Midbrain (tissue), 1 donor: ENCODE measurements at places on chromosomes 16 and 17.

- no peak for DNase-seq
Observed at GRCh38 chr16:815861-816260, 15.3 kb upstream of the GNG13 start.

DNA sequence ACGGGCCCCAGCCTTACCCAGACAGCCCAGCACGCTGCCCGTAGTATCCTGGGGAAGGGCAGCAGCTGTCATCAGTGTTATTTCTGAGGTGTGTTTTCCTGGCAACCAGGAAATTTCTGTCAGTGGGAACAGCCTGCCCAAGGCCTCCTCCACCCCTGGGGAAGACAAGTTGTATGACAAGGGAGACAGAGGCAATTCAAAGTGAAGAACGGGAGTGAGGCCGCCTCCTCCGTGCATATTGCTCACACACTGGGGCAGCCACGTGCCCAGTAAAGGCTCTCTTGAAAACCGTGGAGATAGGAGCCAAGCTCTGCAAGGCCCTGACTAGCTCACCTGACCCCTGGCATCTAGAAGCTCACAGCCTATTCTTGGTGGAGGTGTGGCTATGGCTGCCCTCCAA is 57.6 kb downstream of the RAI1 start:
- DNase-seq, result no peak

GRCh38 chr17:75093548-75094158 is 5.9 kb downstream of the SLC16A5 start:
- no peak for DNase-seq

- no peak for DNase-seq
Observed at GRCh38 chr17:8832711-8833352, 33.7 kb upstream of the MFSD6L start.

GRCh38 chr17:76593384-76593826 is 7.7 kb upstream of the ST6GALNAC2 start:
- no peak for DNase-seq

DNA sequence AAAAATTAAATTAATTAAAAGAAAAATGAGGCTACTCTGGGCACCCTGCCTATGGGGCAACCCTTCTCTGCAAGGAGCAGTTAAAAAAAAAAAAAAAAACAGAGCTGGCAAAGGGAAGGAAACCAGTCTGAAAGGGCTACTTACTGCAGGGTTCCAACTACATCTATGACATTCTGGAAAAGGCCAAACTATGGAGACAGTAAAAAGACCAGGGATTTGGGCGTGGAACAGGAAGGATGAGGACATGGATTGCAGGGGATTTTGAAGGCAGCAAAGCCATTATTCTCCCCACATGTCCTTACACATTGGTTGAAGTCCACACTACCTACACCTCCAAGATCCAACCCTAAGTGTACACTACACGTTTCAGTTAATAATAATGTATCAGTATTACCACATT is 4.6 kb downstream of the RPH3AL start:
- no peak for DNase-seq

- DNase-seq, result no peak
Observed at GRCh38 chr16:84497418-84498222, 6.8 kb downstream of the MEAK7 start.

DNA sequence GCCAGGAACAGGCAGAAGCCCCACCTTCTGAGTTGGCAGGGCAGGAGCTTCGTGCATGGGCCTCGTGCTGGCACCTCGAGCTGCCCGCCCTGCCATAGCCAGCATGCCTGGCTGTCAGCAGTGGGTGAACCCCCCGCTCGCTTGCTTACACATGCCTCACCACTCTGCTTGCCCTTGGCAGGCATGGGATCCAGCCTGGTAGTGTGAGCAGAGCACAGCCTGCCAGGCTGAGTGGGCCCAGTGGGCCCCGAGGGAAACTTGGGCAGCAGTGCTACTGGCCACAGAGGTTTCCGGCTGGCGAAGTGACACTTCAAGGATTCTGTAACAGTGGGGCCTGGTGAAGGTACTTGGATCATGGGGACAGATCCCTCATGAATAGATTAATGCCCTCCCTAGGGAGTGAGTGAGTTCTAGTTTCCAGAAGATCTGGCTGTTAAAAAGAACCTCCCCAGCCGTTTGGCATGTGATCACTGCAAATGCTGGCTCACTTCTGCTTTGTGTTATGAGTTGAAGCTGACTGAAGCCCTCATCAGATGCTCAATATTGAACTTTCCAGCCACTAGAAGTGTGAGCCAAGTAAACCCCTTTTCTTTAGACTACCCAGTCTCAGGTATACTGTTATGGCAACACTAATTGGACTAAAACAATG is 114.7 kb downstream of the BCAS3 start:
- no peak for DNase-seq

- DNase-seq, result peak; percentile 95
Observed at GRCh38 chr17:2399572-2400473, 1.0 kb downstream of the MNT start.

DNA sequence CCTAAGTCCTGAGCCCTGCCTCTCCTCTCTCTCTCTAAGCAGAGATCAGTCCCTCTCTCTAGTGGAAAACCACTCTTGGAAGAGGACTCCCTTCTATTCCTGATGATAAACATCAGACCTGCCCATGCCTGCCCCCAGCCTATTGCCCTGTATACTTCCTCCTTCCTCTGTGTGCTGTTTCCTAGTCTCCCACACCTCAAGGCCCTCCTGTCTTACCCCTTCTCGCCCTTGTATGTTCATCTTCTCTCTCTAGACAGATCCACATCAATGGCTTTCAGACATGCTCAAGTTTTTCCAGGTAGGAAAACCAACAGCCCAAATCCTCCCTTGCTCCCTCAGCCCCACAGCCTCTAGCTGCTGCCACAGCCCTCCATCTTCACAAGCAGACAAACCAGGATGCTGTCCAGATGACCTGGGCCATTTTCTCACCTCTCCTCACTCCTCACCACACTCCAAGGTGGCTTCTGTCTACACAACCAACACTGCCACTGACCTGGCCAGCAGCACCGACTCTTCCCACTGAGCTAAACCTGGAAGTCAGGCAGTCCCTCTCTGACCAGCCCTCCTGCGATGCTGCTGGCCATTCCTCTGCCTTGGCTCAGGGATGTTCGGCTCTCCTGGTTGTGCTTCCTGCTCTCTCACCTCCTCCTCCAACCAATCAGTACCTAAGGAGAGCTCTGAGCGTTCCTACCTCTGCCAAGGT is 36.3 kb downstream of the MARF1 start:
- DNase-seq, result no peak

DNA sequence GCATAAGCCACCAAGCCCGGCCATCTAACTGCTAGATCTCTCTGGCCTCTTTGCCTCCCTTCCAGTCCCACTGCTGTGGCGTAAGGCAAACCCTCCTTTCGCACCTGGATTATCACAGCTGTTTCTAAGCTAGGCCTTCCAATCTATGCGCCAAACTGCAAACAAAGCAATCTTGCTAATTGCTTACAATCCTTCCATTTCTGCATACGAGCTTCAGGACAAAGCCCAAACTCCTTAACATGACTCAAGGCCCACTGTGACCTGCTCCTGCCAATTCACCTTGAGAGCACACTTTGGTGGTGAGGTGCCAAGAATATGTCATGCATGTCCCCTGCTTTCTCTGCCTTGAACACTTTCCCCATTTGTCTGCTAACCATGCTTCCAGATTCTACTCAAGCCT is 6.0 kb upstream of the ARL5C start:
- DNase-seq, result no peak

- no peak for DNase-seq
Observed at GRCh38 chr16:1532081-1532760, 1.2 kb upstream of the TMEM204 start.

DNA sequence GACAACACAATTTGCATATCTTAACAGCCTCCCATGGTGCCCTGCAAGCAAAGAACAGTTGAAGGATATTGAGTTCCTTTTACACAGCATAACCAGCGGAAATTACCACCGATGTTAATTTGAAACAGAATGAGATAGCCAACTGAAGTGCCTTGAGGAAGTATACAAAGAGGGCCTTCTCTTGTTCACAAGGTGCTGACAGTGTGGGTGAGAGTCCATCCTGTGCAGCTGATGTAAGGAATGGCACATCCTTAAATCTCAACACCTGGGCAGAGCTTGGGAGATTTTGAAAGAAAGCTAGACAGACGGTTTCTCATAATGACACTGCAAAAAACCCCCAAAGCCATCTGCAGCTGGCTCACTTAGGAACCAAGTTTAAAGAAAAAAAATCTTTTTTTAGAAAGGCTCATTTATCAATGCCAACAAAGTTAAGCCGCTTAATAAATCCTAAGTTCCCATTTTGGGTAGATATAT is 818.6 kb downstream of the KCNJ2 start:
- no peak for DNase-seq

GRCh38 chr17:66960613-66961012 is 3.9 kb upstream of the CACNG4 start:
- no peak for DNase-seq

- no peak for DNase-seq
Observed at GRCh38 chr16:52535076-52535475, 11.9 kb downstream of the TOX3 start.

DNA sequence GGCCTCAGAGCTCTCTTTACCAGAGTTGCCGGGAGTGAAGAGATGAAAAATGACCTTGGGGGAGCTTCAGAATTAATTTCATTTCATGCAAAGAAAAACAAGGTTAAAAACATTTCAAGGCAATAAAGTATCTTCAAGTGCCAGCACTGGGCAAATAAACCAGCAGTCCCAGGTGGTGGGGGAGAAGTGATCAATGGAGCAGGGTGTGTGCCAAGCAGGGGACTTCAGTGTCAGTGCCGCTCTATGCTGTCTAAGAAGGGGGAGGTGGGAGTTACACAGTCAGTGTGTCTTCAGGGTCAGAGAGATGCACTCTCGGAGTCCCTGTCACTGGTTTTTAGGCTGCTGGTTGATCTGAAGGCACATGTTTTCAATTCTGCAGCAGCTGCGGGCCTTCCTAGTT is 57.2 kb upstream of the MGAT5B start:
- no peak for DNase-seq

DNA sequence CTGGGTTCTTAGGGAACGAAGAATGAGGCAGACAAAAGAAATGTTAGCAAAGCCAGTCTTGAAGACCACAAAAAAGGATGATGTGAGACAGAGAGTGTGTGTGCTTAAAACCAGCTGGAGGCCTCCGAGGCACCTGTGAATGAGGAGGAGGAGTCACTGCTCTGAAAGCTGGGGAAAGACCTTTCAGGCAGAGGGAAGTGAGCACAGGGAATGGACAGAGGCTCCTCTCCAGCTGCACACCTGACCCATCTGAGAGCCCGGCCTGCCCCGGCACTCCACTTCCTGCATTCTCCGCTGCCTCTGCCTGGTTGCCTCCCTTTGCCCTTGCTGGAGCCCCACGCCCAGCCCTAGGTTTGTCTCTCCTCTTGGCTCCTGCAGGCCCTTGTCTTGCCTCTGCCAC is 55.2 kb upstream of the SREBF1 start:
- no peak for DNase-seq

- DNase-seq, result no peak
Observed at GRCh38 chr16:57797526-57798266, 4.6 kb downstream of the KIFC3 start.

- DNase-seq, result no peak
Observed at GRCh38 chr16:18050234-18050633, 286.3 kb downstream of the NPIPA8 start.

- no peak for DNase-seq
Observed at GRCh38 chr16:22665803-22666202, 148.2 kb upstream of the HS3ST2 start.

DNA sequence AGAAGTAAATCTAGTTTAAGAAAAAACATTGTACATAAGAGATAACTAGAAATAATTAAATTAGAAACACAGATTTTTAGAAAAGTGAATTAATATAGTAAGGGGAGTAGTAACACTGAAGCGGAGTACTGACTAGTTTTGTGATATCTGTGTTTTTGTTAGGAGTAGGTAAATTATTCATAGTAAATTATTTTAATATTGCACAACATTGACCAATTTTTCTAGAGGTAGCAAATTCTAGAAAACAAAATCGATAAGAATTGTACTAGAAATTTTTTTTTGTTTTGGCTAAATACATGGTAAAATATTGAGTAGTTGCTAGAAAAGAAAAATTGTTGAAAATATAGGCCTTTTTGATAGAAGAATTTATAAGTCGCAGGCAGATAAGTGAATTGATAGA is 156.5 kb downstream of the CHD9 start:
- DNase-seq, result no peak

GRCh38 chr16:22624800-22625533 is 114.3 kb downstream of the NPIPB5 start:
- DNase-seq, result no peak

GRCh38 chr17:29138184-29138955 is 41.8 kb downstream of the MYO18A start:
- no peak for DNase-seq

DNA sequence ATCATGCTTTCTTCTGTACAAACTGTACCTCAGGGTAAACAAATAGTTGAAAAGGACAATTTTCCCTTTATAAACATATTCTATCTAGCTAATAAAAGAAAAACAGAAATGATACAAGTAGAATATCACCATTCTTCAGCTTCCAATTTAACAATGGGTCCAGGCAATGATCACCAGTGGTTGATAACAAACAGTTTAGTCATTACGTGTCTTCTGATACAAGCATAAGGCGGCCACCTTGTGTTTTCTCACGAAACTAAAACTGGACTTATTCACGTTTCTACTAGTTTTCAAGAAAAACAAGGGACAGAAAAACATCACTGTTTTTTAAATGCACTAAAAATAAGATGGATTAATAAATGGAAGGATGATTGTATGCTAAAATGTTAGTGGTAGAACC is 58.3 kb downstream of the STH start:
- no peak for DNase-seq

GRCh38 chr17:42683407-42684034 is 1.2 kb downstream of the CNTNAP1 start:
- peak; percentile 21 for DNase-seq

GRCh38 chr17:48055531-48056245 is 7.5 kb downstream of the NFE2L1 start:
- DNase-seq, result no peak

- no peak for DNase-seq
Observed at GRCh38 chr16:83970430-83970815, 2.4 kb downstream of the NECAB2 start.

DNA sequence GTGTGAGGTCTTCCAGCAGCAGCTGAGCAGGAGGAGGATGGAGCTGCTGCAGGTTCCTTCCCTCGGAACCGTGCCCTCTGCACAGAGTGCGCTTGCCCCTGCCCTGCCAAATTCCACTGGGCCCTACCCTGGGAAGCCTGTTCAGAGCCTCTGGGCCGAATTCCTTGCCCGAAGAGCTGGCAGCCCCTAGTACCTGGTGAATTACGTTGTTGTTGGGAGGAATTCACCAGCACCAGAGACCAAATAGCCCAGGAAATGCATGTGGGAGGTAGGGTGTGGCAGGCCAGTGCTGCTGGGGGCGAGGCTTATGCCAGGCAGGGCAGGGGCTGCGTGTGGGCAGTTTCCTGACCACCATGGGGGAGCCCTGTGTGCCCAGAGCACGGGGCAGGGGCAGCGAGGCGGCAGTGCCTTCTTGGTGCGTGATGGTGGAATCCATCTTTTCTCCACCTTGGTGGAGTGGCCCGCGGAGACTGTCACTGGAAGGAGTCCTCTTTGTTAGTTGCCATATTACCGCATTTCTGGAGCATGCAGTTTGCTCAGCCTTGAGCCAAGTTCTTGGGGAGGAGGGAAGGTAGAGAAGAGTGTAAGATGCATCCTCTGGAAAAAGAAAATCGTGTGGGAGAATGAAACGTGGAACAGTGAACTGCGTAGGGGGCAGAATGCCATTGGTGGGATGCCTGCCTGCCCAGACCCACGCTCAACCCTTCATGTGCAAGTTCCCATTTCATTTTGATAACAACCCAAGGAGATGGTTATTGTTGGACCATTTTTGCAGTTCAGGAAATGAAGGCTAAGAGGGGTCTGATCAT is 2.3 kb downstream of the MRC2 start:
- DNase-seq, result no peak

- no peak for DNase-seq
Observed at GRCh38 chr17:21689604-21690003, 2.7 kb upstream of the KCNJ18 start.

- DNase-seq, result no peak
Observed at GRCh38 chr16:8120001-8120400, 470.3 kb downstream of the TMEM114 start.
